IPS DF 19.7 (cell line): ENCODE measurements at places on chromosomes 1 and 21.

GRCh38 chr21:32237021-32237420 is 41.8 kb downstream of the MIS18A start:
- no peak for DNase-seq

DNA sequence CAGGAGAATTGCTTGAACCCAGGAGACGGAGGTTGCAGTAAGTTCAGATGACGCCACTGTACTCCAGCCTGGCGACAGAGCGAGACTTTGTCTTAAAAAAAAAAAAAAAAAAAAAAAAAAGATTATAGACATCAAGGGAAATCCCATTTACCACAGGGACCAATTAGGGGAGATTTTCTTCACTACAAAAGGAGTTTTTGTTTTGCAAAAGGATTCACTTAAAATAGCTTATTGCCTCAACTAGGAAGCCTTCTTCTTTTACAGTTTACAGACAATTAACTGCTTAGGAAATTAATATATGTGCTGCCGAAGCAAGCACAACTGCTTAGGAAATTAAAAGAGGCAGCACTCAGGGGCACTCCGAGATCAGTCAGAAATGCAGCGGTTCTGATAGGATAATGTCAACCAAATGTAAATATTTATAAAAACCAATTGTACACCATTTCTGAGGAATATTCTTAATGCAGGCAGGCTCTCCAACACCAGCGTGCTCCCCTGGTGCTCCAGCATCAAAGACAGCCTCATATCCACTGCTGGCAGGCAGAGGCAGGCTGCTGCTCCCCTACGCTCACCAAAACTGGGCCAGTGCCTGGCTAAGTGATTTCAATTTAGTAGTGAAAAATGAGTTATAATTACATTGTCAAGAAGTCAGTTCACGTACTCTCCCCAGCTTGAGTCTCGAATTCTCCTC is 107.9 kb upstream of the RAB4A start:
- no peak for DNase-seq

- no peak for DNase-seq
These were observed 30.8 kb upstream of the DNAJC6 start for GRCh38 chr1:65278376-65279069.

DNA sequence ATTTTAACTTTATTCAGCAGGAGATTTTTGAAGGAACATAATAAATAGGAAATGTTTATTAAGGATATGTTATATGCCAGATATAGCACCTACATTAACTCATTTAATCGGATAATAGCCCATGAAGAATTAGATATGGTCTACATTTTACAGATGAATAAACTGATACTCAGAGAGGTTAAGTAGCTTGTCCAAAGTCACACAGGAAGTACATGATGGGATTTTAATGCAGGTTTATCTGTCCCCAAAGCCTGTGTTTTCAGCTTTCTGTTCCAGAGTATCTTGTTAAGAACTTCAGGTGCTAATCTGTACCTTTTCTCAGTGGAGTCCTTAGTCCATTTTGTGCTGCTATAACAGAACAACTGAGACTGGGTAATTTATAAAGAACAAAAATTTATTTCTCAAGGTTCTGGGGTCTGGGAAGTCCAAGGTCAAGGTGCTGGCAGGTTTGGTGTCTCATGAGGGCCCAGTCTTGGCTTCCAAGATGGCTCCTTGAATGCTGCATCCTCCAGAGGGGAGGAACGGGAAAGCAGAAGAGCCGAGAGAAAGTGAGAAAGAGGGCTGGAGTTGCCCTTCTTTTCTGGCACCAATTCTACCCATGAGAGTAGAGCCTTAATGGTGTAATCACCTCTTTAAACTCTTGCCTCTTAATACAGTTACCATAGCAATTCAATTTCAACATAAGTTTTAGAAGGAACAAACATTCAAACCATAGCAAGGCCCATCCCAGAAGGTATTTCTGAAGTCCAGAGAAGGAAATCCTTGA is 17.3 kb downstream of the C1orf21 start:
- DNase-seq, result no peak

DNA sequence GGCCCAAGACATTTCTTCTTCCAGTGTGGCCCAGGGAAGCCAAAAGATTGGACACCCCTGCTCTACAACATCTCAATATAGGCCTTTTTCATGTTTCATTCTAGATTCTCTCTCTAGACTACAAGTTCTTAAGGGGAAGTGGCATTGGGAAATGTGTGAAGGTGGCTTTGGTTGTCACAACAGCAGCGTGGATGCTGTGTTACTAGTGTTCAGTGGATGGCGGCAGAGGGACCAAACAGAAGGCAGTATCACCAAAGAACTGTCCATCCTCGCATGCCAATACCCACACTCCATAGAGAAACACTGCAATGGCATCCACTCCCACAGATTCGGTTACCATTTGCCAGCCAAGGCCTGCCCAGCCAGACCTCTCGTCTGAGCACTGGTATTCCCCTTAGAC is 24.3 kb upstream of the IFNAR2 start:
- DNase-seq, result no peak

DNA sequence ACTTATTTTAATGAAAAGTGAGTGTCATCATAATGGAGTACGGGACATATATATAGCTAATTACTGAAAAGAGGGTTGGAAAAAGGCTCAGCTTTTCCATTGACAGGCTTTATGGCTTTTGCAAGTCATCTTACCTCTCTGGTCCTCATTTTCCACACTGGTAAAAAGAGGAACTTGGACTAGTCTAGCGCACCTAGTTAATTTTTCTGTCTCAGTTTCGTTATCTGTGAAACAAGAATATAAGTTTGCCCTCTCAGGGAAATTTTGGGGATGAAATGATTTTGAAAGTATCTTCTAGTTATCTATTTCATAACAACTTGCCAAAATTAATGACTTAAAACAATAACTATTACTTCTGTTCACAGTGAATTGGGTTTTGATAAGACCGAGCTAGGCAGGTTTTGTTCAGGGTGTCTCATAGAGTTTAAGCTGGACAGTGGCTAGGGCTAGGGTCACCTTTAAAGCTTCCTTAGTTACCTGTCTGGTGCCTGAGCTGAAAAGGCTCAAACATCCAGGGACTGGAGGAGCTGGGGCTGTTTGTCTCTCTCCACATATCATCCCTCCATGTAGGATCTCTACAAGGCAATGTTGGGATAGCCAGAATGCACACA is 91.7 kb downstream of the TYW3 start:
- DNase-seq, result no peak

DNA sequence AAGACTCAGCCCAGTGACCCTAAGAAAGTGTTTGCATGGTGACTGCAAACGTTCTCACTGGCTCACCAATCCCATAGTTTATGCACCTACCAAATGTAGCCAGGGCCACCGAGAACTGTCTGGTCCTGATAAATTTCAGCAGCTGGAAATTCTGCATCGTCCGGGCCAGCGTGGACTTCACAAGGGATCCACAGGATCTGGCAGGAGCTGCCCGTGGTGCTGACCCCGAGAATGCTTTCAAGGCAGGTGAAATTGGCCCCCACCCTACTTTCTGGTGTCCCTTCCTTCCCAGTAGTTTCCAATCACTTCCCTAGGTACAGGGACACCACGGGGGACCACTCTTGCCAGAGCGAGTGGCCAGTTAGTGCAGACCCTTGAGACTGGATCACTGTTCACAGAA is 26.2 kb downstream of the UBASH3A start:
- DNase-seq, result no peak

DNA sequence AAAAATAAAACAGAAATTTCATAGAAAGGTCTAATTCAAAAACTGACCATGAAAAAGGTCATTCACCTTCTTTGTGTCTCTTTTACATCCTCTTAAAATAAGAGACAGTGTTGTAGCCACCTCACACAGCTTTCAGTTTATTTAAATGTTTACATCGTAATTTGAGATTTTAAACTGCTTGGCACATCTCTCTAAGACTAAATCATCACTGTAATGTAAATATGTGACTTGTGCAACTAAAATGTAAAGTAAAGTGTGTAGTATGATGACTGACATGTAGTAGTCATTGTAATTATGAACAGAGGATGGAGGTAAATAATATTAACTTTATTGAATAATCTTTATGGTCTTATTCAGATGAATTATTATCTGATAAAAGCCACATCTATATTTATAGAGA is 283.9 kb downstream of the KCNT2 start:
- DNase-seq, result no peak

- no peak for DNase-seq
These were observed 12.4 kb upstream of the COL18A1 start for GRCh38 chr21:45392573-45392971.

DNA sequence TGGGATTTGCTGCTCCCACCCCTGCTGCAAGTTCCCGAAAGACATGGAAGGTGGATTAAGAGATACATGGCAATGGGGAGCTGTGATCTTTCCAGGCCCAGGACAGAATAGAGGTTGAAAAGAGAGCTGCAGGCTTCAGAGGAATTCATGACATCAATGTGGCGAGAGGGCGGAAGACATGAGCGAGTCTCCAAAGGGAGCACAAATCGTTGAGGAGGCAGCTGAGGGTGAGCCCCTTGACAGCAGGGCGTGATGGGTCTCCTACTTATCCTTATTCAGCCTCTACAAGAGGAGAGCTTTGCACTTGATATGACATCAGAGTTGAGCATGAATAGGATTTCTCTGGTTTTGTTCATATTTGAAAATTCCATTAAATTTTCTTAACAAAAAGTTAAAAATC is 45.5 kb upstream of the TACSTD2 start:
- no peak for DNase-seq

GRCh38 chr21:41086569-41086968 is 81.4 kb upstream of the BACE2 start:
- no peak for DNase-seq

DNA sequence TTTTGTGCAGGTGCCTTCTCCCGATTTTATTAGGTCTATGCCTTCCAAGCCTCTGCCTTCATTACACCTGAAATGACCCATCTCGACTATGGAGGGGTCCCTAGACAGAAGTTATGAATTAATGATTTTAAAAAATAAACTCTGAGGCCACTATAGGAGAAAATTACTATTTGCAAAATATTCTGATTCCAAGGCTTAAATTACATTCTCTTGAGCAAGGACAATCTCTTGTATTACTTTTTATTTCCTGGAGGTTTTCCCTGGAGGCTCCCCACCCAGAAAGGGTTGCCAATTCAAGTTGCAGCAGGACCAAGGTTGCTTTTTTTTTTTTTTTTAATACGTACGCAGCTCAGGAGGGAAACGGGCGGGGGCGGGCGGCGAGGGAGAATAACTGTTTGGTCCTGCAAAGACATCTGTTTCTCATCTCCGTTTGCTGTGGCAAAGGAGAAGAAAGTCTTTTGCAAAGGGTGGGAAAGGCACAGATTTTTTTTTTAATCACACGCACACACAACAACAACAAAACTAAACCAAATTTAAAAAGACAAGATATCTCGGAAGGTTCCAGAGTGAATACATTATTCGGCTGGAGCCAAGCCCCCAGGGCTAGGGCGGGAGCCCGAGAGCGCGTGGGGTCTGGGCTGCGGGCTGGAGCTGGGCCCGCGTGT is 618 bp upstream of the SERTAD4 start:
- no peak for DNase-seq

DNA sequence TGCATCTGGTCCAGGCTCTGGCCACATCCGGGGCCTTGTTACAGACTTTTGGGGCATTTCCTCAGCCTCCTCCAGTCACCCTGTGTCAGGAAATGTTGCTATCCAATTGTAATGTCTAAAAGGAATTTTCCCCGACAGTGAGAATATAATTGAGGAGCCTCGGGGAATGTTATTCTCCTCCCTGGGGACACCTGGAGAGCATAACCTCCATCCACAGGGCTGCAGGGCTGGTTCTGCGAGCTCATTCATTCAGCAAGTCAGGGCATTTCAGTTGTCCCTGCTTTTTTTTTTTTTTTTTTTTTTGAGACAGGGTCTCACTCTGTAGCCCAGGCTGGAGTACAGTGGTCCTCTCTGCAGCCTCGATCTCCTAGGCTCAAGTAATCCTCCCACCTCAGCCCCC is 72.6 kb downstream of the MDM4 start:
- no peak for DNase-seq

- no peak for DNase-seq
These were observed 137.8 kb downstream of the LIPI start for GRCh38 chr21:14072761-14073535.

DNA sequence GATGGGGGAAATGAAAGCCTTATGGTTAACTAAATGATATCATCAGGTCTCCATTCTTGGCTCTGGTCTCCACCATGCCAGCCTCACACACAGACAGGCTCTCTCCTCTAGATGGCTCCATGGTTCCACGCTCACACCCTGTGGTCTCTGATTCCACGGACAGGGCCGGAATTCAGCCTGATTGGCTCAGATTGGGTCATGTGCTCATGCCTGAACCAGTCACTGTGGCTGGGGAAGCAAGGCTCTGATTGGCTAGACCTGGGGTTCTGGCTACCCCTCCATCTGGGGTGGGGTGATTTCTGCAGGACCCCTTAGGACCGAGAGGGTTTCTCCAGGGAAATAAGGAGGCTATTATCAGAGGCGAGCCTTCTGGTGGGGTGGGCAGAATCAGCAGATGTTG is 277.0 kb downstream of the PTPRU start:
- DNase-seq, result peak; percentile 61

GRCh38 chr21:39088831-39089380 is 94.3 kb downstream of the PSMG1 start:
- DNase-seq, result no peak
